ENCODE measurements at places on chromosomes 7 and 10. TPM values are rescaled to one million over a fixed set of nuclear protein-coding genes. Genes with fewer than 3 reads are reported as not detected.

- DNase-seq = no peak
Observed at GRCh38 chr10:58013406-58013805, 254.3 kb downstream of the IPMK start.

GRCh38 chr7:38185395-38186307, 7.6 kb downstream of the STARD3NL start:
- no peak for DNase-seq

DNA sequence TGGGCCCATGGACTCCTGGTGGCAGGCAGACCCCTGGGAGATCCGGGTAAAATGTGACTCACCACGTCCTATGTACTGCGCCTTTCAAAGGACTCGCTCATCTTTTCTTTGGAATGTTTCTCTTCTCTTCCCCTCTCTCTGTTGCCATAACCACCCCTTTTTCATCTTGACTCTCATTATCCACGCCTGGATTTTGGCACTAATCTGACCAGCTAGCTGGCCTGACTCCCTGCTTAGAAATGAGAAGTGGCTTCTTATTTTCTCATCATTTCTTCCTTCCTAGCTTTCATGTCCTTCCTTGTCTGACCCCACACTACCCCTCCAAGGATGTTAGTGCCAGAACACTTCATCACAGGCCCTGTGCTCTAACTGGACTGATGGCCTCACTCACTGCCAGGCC, 98.0 kb upstream of the FAM171A1 start:
- DNase-seq = no peak

GRCh38 chr7:138258197-138258559, 181.9 kb downstream of the AKR1D1 start:
- no peak for DNase-seq

PPP1R17 gene
- total RNA-seq = not detected

RRP12 gene
- 54.6 TPM for total RNA-seq

AQP1 gene
- 81.9 TPM for total RNA-seq

LRRD1 gene
- not detected for total RNA-seq
